ENCODE measurements at places on chromosomes 3 and 15.
A peak's percentile ranks its signal among the peaks of the same experiment; 100 is the strongest.

- no peak for DNase-seq
Observed at GRCh38 chr3:49166752-49167556, 823 bp upstream of the CCDC71 start.

DNA sequence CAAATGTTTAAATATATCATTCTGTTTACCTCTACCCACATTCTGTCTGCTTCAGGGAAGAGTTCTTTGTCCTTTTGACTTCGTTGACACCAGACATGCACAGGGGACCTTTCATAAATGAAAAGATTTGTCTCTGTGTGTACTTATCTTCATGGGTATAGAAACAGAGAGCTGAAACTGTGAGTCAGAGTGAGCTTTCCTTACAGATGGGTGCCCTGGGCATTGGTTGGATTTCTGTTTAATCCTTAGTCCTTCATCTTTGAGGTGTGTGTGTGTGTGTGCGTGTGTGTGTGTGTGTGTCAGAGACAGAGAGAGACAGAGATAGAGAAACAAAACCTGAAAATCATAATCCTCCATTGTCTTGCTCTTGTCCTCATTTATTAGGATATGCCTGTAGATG lies 517.4 kb downstream of the TUSC7 start:
- DNase-seq = no peak

GRCh38 chr3:42705962-42706585 lies 3.5 kb upstream of the HHATL start:
- DNase-seq = no peak

GRCh38 chr3:120566243-120566975 lies 29.7 kb upstream of the NDUFB4 start:
- no peak for DNase-seq

DNA sequence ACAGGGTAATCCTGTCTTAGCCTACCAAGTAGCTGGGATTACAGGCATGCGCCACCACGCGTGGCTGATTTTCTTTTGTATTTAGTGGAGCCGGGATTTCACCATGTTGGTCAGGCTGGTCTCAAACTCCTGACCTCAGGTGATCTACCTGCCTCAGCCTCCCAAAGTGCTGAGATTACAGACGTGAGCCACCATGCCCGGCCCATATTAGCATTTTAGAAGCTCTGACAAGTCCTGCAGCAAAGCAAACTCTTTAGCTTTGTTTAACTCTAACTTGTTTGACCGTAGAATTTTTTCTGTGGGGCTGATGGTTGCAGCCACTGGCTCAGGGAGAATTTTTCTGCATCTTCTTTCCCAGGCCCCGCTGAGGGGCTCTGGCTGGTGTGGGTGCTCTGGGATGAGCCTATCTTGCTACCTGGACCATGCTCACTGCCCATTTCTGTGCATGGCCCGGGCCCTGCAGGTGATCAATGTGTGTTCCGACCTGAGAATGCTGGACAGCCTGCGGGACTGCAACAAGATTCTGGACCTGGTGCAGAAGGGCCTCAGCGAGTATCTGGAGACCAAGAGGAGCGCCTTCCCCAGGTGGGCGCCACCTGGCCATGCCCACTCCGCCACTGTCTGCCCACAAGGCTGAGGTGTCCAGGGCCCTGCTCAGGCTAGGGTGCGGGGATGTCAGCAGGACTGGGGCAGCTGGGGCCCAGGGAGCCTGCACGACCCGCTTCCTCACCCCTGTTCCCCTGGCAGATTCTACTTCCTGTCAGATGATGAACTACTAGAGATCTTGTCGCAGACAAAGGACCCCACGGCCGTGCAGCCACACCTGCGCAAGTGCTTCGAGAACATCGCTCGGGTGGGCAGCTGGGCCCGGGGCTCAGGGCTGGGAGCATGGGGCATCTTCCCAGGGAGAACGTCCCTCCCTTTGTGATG lies 41.3 kb downstream of the DNAH1 start:
- DNase-seq = no peak

DNA sequence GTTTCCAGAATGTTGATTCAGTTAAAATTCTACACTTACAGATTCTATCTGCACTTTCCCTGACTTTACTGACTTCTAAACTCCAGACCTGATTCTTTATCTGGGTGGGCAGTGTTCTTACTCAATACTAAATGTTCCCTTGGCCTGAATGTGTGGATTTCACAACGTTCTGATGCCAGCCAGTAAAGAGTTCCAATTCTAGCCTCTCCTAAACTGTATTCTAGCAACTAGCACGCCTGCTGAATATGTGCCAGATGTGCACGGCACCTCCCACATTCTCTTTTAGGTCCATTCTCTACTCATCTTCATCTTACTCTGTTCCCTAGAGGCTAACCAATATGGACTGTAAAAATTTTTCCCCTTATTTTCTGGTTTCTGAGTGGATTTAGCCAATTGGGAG lies 479.5 kb upstream of the AGTR1 start:
- DNase-seq = no peak

GRCh38 chr15:33543957-33544356 lies 233.2 kb downstream of the RYR3 start:
- no peak for DNase-seq

DNA sequence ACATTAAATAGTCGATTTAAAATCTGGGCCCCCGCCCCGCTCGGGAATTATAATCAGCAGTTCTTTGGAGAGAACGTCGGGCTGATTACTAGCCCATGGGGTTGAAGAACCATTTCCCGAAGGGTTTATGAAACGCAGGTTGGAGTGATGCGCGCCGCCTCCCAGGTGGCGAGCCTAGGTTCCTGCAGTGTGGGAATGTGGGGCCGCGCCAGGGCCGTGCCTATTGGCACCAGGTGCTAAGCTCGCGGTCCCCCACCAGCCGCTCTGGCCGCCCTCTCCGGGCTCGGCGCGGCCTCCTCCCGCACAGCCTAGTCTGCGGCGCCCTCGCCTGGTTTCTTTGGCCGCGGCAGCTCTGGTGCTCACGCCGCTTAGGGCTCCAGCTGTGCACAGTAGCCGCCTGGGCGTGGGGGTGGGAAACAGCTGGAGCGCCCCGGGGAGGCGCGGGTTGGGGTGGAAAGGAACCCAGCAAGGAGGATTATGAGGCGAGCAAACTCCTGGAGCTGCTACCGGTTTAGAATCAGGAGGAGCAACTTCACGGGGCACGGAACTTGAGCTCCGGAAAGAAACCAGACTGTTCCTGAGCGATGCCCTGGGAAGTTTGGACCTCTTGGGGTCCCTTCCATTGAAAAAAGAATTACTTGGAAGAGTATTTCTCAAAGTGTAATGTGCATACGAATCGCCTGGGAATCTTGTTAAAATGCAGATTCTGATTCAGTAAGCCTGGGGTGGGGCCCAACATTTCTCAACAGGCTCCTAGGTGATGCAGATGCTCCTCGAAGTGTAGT lies 5.6 kb upstream of the MECOM start:
- DNase-seq = peak; percentile 83

GRCh38 chr3:110995461-110996231 lies 76.0 kb upstream of the NECTIN3 start:
- DNase-seq = no peak

DNA sequence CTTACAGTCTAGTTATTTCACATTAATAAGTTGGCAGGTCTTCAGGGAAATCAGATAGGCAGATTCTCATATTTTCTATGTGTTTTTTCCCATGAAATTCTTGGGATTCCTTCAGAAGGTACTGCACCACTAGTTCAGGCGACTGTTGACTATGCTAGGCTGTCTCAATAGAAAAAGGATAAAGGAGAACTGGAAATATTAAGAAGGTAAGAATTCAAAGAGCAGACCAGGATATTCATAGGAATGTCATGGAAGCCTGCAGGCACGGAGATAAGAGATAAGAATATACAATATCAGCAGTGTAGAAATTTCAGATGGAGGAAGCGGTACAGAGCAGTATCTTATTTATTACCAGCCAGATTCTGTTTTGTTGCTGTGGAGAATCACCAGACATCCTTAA lies 432.1 kb upstream of the MDFIC2 start:
- DNase-seq = no peak

GRCh38 chr3:142489572-142490323 lies 41.9 kb upstream of the XRN1 start:
- DNase-seq = no peak

- DNase-seq = no peak
Observed at GRCh38 chr3:135349254-135349948, 554.3 kb downstream of the EPHB1 start.

DNA sequence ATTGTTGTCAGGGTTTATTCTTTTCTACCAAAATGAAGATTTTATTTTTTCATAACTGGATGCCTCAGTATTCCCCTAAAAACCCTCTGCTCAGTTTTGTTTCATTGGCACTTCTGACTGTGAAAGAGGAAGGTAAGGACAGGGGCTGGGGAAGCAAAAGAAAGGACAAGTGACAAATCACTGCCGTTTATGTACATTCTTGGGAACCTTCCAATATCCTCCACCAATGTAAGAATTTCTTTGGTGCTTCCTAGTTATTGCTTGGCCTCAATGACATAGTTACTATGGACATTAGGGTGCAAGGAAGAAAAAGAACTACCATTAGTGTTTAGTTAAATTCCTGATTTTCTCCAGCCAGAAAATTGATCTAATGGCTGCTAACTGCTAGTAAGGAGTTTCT lies 131.0 kb upstream of the C15orf61 start:
- no peak for DNase-seq

GRCh38 chr15:70323111-70323851 lies 225.6 kb upstream of the TLE3 start:
- peak; percentile 64 for DNase-seq

GRCh38 chr15:44813231-44813630 lies 76.9 kb downstream of the TRIM69 start:
- no peak for DNase-seq

DNA sequence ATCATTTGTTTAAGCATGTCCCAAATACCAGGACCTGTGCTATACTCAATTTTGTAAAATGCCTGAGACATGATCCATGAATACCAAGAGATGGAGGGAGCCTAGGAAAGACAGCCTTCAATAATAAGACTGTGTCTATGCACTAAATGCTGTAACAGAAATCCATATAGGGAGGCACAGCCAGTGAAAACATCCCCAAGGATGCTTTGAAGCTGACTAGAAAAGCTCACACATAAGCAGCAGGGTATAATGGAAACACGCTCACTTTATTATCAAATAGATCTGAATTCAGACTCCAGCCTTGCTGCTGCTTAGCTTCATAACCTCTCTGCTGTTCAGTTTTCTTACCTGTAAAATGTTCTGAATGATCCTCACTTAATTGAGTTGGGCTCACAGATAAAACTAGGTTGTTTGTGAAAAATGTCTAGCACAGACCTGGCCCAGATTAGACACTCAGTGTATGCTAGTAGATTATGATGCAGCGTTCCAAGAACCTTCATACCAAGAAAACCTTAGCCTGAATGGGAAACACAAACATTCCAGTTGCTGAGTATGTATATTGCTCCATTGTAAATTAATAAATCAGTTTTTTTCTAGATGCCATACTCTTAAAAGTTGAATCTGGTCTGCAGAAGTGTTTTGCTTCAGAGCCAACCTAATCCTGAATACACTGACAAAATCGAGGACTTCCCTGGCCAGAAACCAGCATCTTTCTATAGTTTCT lies 3.8 kb upstream of the LARP6 start:
- DNase-seq = no peak

DNA sequence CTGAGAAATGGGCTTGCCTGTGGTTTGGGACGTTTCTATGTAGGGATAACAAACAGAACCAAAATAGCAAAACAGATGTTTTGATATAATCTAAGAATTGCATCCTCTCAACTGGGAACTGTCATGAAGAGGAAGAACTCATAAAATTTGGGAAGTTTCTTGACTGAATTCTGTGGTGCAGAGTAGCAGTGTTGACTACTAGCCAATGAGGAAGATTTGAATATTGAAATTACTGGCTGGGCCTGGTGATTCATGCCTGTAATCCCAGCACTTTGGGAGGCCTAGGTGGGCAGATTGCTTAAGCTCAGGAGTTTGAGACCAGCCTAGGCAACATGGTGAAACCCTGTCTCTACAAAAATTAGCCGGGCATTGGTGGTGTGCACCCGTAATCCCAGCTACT lies 42.2 kb downstream of the ZNF609 start:
- no peak for DNase-seq

DNA sequence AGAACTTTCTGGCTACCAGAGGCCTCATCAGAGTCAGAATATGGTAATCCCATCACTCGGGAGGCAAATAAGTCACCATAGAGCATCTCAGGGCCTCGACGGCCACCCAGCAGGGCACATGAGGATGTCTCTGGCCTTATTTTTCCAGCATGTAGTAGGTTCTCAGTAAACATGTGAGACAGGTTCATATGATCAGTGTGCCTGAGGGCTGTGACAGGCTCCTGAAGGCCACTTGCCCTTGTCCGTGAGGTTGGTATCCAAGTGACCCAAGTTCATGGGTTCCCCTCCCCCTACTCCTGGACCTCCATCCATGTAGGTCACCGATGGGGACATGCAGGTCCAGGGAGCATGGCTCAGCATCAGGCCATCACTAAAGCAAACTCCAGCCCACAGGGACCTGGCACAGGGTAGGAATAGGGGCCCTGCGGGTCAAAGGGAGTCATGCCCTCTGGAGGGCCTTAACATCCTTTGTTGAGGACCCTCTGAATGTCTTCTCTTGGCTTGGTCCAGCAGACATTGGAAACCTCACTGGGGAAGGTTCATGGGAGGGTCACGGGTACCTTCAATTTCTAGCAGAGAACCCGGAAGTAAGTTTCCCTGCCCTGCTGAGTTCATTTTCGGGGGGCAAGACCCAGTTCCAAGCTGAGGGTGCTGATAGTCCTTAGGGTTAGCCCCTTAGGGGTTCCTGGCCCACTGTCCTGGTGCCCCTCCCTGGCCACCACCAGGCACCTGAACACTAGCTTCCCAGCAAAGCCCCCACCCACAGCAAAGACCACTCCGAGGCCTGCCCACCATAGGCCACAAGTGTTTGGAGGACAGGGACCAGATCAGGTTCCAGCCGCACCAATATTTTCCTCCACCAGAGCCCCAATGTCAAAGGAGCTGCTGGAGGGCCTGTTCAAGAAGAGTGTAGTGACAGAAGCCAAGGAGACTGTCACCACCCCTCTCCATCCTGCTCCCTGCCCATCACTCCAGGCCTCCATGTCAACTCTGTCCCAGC lies 61.1 kb downstream of the ZNF445 start:
- DNase-seq = no peak

DNA sequence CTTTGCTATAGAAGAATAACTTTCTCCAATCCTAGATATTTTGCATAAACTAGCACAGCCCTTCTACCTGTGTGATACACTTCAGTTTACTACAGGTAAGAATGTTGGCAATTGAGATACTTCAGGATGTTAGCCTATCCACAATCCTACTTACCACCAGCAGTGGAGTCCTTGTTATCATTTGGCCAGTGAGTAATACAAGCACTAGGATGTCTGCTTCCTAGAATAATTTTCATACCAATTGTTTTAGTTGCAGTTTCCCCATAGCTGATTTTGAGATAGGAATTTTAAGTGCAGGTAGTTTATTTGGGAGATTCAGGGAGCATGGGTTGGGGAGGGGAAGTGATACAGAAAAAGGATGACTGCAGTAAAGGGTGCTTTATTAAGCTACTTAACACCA lies 147.2 kb downstream of the EPHA6 start:
- no peak for DNase-seq

DNA sequence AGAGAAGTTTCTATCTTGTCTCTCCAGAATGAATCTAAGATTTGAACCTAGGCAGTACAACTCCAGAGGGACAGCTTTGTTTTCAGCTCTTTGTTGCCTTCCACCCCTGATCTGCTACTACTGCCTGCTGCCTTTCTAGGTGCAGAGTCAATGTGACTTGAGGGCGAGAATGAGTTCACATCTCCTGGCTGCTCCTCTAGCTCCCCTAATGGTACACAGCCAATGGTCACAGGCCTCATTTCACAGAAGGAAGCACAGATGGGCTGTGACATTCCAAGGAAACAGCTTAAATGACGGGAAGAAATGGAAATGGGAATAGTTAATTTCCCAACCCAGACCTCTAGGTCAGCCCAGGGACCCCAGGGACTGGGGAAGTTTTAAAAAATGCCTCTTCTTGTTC lies 32.4 kb downstream of the FAM43A start:
- peak; percentile 25 for DNase-seq

GRCh38 chr3:60333710-60334109 lies 917.5 kb downstream of the FHIT start:
- no peak for DNase-seq
